Lung (tissue), 17 donors: ENCODE measurements at places on chromosomes 6 and 20. TPM values are rescaled to one million over a fixed set of nuclear protein-coding genes. Genes with fewer than 3 reads are reported as not detected.

Gene CASS4
- 19.7 TPM for total RNA-seq

Gene MOG
- not detected for total RNA-seq

Gene IL20RA
- total RNA-seq = 16.2 TPM

Gene SLC12A5
- total RNA-seq = not detected

Gene HCRTR2
- not detected for total RNA-seq

Gene PRDM13
- not detected for total RNA-seq

DNA sequence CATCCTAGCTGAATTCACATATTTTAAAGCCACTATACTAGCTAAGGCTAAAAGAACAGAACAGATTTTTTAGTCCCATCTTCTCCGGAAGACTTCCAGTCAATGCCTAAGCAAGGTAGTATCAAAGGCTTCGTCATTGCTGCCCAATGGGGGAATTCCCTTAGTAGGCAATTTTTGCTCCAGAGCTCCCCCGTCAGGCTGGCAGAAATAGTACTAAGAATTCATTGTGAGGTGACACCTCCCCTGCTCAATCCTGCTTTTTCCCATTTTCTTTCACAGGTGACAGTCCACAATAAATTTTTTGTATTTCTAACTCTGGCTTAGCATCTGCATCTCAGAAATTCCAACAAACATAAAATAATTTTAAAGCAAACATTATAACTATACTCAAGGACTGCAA, 52.8 kb upstream of the SRSF6 start:
- no peak for DNase-seq

GRCh38 chr6:63750400-63750799, 114.8 kb downstream of the PHF3 start:
- DNase-seq = no peak

GRCh38 chr6:163133017-163133416, 281.5 kb upstream of the QKI start:
- no peak for DNase-seq

DNA sequence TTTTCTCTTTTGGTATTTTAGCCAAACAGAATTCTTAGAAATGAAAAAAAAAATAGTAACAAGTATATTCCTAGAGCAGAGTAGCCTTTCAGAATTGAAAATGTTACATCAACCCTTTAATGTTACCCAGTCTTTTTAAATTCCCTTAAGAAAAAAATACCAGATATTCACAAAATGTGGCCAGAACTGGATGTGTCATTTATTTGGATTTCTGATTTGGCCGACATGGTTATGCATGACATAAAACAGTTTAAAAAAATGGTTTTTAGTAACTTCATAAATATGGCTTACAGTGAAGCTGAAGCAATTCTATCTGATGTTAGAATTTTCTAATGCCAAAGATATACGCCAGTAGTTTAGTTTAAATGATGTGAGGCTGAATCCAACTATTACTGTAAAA, 112.0 kb downstream of the ATXN1 start:
- no peak for DNase-seq

DNA sequence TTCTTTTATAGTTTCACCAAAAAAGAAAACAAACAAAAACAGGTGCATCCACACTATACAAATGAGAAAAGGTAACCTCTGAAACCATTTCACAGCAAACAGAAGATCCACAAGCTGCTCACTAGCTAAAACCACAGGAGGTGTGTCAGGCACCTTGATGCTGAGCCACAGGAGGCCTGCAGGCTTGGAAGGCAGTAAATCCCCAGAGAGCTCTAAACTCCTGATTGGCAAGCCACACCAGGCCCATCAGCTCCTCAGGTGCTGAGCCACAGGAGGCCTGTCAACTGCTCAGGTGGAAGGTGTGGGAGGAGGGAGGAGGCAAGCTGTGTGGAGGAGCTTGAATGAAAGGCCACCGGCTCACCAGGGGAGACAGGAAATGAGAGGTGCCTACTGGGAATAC, 273.0 kb downstream of the PKHD1 start:
- no peak for DNase-seq

DNA sequence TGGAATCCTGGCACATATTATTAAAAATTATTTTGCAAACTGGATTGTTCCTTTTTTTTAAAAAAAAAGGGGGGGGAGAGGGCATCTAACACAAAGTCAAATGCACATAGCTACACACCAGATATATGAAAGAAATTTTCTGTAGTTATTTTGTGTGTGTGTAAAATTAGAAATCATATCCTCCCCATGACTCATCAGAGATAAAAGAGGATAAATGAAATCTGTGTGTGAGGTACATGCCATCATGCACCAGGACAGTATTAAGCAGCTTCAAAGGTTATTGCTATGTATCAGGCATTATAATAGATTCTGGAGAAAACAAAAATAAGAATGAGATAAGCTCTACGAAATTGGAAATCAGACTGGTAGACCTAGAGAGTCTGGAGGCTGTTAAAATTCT, 5.2 kb downstream of the BTBD9 start:
- no peak for DNase-seq

GRCh38 chr6:78832091-78832808, 35.1 kb upstream of the IRAK1BP1 start:
- DNase-seq = no peak

- DNase-seq = no peak
These were observed 6.6 kb downstream of the LRP11 start for GRCh38 chr6:149857541-149857940.

DNA sequence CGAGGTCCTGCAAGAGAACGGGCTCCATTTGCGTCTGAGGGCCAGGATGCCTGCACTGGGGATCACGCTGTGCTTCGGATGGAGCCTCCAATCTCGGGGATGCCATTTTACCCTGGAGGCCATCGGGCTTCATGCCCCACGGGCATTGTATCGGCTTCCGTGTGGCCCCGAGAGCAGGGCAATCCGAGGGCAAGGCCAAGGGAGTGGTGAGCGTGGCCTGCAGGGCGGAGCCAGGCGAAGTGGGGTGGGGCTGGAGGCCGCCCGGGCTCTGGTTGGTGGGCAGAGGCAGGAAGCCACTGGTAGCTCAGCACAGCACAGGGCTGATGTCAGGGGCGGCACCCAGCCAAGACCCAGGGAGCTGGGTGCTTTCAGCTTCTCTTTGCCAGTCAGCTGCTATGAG, 57.5 kb upstream of the BHLHE23 start:
- DNase-seq = no peak

DNA sequence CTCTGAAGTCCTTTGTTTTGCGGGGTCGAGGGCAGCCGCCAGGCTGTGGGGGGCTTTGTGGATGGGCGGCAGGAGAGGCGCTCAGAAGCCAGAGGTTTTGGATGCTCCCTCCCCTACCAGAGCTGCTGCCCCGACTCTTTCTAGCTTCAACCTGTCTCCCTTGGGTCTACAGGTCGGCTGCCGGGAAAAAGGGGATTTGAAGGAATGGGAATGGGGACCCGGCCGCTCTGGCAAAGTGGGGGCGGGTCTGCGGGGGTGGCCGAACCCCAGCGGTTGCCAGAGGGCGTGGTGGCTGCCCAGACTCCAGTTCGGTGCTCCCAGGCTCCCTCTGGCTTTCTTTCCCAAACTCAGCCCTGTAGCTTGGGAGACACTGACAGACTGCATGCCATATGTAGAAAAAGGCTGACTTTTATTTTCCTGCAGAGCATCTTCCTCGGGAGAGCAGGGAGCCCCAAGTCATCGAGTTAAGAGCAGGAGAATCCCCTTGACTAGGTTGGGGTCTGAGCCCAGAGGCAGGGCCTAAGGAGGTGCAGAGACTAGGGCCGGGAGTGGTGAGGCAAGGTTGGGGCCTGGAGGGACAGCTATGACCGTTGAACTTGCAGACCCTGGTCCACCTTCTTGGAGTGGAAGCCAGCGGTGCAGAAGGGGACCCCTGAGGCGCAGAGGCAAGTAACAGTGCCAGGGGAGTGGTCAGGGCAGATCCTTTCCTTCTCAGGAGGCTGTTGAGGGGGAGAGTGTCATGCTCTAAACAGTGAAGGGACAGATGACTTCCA, 1.4 kb upstream of the PPP1R18 start:
- DNase-seq = peak; percentile 74

- no peak for DNase-seq
These were observed 185.4 kb downstream of the UST start for GRCh38 chr6:148932208-148932607.

DNA sequence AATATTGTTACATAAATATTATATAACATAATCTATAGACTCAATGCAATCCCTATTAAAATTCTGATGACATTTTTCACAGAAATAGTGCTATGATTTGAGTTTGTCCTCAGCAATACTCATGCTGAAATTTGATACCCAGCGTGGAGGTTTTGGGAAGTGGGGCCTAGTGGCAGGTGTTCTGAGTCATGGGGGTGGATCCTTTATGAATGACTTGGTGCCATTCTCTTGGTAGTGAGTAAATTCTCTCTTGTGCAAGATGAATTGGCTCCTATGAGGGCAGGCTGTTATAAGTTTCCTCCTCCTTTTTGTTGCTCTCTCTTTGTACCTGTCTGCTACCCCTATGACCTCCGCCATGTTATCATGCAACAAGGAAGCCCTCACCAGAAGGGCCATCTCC, 65.8 kb downstream of the SHPRH start:
- DNase-seq = no peak

DNA sequence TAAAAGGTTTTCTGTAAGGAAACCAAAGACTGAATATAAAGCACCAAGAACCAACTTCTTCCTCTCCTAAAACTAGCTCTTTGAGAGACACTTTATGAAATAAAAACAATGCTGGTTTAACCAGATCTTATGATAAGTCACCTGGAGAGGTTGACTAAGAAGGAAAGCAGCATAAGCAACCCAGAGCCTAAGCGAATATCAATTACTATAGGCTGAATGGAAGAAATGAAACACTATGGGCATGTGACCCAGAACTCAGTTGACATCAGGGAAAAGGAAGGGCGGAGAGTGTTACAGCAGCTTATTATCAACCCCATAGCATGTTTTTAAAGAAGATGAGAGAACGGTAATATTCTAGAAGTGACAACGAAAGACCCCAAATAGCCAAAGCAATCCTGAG, 94.1 kb upstream of the STMND1 start:
- DNase-seq = no peak

DNA sequence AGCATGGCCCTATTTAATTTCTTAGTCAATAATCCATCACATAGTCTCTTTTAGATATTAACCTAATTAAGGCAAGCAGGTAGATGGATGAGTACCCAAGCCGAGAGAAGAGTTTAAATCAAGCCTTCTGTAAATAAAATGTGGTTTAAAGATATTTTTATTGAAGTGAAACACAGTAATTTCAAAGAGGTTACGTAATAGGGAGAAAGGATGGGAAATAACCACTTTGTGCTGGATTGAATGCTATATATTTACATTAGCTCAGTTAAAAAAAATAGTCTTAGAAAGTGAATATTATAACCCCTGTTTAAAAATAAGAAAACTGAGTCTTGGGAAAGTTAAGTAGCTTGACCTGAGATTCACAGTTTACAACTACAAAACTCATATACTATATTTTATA, 37.0 kb upstream of the FOXO3 start:
- no peak for DNase-seq

- no peak for DNase-seq
These were observed 44.1 kb upstream of the ADGRF4 start for GRCh38 chr6:47654255-47654654.

GRCh38 chr6:118335325-118335816, 212.7 kb upstream of the PLN start:
- no peak for DNase-seq

DNA sequence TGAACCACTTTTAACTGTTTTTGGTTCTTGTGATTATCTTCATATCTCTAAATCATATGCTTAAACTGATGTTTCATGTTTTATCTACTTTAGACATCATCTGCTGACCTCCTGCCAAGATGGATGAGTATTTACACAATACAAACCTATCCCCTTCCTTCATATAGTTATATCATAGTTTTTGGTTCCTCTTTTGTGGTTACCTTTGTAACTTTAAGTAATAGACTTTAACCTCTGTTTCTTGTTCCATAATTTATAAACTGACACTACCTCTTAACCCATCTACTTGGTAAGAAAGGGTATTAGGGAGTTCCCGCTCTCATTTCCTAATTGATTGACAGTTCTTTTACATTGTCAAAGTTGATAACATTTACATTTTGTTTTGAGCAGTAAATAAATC, 11.9 kb downstream of the PCMT1 start:
- no peak for DNase-seq

GRCh38 chr6:122130026-122130348, 269.5 kb upstream of the HSF2 start:
- DNase-seq = no peak

DNA sequence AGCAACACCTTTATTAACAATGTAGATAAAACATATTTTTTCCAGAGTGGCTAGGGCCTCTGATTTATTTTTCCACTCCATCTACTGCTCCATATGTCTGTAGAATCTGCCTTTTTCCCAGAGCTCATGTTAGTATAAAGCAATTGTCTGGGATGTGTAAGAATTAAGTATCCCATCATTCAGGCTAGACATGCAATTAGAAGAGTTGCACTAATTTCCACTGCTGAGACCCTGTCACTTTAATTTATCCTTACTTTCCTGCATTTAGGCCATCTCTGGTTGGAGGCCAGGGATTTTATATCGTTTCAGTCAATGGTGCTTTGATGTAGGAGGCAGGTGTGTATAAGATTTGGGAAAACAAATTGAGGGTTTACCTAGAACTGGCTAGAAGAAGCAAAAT, 286.1 kb upstream of the POU3F2 start:
- no peak for DNase-seq

DNA sequence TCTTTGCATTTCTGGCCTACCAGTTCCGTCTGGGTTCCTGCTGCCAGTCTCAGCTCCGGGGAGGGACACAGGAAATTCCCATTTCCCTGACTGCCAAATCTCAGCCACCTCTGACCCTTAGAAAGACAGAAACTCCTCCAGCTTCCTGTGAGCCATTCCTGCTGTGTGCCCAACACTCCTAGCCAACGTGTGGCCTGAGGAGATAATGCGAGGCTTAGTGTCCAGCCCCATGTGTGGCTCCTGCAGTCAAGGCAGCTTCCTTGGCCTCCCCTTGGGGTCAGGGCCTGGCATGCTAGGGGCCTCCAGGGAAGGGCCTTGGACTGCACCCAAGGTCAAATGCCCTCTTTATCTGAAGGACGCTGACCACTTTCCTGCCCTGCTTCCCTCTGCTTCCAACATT, 45.1 kb downstream of the MAFB start:
- DNase-seq = peak; percentile 83
